NCI-H2107 (cell line): ENCODE measurements at places on chromosomes 6 and 20.

DNA sequence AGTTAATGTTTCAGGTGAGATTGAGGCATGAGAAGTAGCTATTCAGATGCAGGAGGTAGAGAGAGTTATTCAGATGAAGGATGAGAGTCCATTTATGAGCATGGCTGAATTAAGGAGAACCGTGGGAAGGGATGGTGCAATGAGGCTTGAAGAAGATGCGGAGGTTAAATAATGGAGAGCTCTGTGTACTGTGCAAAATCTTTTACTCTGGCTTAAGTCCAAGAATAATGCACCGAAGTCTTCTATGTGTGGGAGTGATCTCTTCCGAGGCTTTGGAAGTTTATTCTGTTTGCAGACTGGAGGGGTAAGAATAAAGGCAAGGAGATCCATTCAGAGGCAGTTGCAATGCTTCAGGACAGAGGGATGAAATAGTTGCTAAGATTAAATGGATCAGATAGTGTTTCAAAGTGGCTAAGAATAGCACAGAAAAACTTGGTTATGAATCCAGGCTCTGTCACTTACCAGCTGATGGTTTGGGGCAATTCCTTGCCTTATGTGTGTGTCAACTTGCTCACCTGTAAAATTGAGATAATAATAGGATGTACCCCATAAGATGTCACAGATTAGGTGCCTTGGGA is 467.1 kb downstream of the HDGFL1 start:
- no peak for DNase-seq

GRCh38 chr20:58500256-58500655 is 14.9 kb downstream of the APCDD1L start:
- no peak for DNase-seq

- DNase-seq = no peak
These were observed 51.0 kb upstream of the CLDN20 start for GRCh38 chr6:155212616-155213380.

DNA sequence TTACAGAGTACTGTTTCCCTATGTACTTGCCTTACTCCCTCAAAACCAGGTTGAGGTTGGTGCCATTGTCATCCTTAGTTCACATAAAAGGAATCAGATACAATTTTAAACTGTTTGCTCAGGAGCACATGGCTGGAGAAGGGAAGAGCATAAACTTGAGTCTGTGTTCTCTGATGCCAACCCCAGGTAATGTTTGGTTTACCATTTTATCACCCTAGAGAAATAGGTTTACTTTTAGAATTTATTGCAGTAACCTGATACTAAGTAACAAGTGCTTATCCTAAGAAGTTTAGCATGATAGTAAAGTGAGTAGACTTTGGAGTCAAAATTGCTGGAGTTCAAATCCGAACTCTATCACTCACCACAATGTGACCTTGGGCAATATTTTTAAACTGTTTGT is 86.3 kb downstream of the RFPL4B start:
- no peak for DNase-seq

DNA sequence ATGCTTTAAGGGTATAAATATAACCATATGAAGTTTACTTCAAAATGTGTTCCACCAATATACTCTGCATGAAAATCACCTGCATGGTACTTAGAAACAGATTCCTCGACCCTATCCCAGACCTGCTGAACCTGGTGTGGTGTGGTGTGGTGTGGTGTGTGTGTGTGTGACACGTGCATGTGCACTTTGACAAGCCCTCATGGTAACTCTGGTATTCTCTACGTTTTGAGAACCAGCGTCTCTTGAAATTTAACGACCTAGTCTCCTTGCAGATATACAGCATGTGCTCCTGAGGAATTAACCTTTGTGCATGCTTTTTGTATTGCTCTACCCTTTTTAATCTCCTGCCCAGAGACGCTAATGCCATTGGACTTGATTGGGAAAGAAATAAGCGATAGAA is 29.5 kb downstream of the GGTLC1 start:
- DNase-seq = no peak

DNA sequence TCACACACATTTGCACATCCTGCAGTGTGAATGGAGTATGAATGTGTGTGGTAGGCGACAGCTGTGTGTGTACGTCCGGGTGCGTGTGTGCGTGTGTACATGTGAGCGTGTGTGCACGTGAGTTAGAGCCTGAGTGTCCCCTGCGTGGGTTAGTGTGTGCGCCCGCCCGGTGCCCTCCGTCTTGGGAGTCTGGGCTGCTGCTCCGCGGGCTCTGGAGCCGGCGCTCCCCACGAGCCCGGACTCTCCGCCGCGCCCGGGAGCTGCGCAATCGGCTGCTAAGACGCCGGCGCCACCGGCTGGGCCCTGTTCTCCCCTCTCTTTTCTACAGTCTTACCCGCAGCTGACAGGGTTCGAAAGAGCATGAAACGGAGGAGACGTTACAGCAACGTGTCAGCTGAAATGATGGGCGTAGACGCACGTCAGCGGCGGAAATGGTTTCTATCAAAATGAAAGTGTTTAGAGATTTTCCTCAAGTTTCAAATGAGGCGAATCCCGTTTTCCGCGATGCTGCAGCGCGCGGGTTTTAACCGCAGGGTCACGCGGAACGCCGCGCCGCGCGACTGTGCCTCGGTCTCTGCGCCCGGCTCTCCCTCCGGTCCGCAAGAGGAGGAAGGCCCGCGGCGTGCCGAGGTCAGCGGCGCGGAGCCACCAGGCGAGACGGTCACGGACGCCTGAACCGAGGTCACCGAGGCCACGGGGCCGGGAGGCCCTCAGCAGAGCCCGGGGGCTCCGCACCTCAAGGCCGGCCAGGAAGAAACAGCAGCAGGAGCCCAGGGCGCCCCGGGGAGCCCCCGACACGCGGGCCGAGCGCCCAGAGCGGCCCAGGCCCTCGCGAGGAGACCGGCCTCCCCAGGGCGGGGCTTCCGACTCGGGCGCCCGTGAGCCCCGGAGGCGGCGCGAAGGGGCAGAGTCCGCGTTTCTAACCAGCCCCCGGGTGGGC is 95.3 kb upstream of the BHLHE23 start:
- no peak for DNase-seq

DNA sequence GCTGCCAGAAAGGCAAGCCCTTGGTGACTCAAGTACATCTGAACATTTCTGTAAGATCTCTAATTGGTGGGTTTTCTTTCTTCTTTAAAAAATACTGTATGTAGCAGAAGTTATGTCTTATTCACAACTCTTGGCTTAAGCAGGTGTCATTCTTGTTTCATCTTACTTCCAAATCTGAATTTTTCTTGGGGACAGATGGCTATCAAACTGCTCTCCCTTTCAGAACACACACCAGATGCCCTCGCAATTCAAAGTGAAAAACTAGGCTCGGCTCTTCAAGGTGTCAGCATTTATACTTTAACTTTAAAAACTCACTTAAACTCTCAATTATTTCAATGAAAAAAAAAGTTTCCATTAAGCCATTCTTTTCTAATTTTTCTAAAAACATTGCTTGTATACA is 49.7 kb downstream of the PAK5 start:
- DNase-seq = no peak

GRCh38 chr6:36622901-36623546 is 28.9 kb downstream of the SRSF3 start:
- no peak for DNase-seq

DNA sequence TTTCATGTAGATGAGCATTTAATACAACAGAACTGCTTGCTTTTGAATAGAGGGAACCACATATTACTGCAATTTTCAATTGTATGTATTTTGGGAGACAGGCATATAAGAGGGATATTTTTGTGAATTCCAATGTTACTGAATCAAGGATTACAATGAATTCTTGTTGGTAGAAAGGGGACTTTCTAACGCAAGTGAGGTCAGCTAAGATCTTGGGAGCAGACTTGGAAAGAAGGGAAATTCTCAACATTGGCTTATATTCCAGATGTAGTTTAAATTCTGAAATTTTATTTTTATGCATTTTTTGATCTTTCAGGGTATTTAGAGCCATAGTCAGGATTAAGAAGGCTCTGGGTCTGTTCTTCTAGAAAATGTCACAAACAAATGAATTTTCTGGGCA is 43.3 kb upstream of the CTAGE9 start:
- no peak for DNase-seq

GRCh38 chr6:125285936-125286335 is 15.8 kb downstream of the HDDC2 start:
- no peak for DNase-seq

DNA sequence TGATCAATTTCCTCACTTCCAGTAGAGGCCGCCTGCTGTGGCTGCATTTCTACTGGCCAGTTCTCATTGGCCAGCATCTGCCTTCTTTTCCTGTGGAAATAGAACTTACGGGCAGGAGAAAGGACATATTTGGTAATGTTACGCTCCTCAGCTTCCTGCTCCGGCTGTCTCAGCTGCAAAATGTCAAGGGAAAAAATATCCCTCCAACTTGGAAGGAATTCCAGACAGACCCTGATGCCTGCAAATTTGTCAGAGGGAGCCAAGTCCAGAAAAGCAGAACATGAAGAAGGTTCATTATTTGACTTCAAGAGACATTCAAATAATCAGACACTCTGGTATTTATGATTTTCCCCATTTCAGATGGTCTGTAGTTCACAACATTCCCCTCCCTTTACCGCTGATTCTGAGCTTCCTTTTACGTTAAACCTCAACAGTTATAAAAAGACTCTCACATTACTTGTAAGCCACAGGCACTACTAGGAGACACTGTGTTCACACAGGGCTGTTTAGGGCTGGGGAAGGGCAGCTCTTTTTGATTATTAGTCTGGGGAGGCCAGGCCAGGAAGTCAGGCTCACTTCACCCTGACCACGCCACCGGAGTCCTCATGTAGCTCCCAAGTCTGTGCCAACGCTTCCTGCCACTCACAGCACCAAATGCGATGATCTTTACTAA is 179.6 kb upstream of the CCN2 start:
- no peak for DNase-seq

DNA sequence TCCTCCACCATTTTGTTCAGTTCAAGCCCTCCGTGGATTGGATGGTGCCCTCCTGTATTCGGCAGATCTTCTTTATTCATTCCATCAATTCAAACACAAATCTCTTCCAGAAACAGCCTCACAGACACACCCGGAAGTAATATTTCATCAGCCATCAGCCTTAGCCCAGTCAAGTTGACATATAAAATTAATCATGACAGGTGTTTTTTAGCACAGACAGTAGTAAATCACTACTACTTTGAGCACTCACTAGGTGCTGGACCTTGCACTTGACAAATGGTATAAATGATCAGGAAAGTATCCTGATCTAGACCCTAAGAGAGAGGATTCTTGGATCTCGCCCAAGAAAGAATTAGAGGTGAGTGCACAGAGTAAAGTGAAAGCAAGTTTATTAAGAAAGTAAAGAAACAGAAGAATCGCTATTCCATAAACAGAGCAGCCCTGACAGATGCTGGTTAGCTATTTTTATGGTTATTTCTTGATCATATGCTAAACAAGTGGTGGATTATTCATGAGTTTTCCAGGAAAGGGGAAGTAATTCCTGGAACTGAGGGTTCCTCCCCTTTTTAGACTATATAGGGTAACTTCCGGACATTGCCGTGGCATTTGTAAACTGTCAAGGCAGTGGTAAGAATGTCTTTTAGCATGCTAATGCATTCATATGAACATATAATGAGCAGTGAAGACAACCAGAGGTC is 194.6 kb upstream of the LAMP5 start:
- DNase-seq = no peak

DNA sequence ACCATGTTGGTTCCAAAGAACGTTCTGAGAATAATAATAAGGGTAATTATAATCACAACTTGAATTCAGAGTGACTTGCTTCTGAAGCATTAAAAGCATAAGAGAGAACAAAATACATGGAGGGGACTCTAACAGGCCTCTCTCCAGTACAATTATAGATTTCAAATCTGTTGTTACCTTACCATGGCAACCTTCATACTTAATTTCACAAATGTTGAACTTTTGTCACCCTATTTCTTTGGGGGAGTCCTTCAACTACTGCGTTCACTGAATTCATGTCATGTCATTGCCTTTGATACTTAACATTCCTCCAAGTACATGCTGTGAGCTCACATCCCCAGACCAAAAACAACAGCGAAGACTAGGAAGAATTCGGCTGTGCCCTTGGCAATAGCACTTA is 104.0 kb downstream of the MKKS start:
- DNase-seq = no peak

DNA sequence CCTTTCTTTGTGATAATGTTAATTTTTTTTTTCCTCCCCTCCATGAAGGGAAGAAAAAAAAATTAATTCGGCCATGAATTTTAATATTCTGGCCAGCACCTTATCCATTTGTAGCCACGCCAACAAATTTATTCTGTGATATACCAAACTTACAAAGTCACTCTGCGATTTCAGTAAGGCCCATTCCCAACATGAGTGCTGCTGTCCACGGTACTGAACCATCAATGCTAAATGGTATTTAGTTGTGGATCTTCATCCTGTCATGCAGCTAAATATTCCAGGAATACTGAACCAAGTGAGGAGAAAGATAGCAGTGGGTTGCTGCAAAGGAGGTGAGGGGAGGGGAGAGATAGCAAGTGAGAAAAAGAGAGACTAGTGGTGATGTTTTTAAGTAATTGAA is 19.5 kb upstream of the RSPH4A start:
- DNase-seq = no peak

DNA sequence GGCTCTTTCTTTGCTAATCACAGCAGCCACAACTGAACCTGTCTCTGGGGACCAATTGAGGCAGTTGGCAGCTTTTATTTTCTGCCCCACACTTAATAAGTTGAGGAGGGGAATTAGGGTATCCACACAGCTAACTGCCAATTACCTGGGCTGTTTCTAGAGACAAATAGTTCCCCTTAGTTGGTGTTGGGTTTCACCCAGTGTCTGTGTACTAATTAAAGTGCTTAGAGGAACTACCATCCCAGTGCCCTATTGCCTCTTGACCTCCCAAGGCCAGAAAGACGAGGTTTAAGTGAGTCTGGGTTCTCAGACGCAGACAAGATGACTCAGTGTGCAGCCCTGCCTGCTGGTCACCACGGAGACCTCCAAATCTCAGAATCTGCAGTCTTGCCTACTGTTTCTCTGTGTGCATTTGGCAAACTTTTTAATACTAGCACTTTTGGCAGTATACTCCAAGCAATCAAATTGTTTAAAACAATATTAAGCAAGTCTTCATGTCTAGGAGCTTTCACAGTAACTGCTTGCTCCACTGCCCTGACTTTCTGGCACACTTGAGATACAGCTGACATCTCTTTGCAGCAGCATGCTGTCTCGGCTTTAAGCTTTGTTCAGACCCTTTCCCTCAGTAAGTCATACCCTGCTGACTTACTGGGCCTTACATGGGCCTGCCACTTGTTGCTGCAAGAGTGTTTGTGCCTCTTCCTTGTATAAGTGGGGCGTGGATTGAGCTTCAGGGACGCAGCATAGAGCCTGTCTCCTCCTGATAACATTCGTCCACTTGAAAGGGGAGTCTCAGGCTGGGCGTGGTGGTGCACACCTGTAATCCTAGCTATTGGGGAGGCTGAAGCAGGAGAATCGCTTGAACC is 31.9 kb downstream of the STK35 start:
- no peak for DNase-seq
